Forelimb muscle (tissue), 1 donor: ENCODE measurements at places on chromosomes 12 and 14.
A peak's percentile ranks its signal among the peaks of the same experiment; 100 is the strongest.

DNA sequence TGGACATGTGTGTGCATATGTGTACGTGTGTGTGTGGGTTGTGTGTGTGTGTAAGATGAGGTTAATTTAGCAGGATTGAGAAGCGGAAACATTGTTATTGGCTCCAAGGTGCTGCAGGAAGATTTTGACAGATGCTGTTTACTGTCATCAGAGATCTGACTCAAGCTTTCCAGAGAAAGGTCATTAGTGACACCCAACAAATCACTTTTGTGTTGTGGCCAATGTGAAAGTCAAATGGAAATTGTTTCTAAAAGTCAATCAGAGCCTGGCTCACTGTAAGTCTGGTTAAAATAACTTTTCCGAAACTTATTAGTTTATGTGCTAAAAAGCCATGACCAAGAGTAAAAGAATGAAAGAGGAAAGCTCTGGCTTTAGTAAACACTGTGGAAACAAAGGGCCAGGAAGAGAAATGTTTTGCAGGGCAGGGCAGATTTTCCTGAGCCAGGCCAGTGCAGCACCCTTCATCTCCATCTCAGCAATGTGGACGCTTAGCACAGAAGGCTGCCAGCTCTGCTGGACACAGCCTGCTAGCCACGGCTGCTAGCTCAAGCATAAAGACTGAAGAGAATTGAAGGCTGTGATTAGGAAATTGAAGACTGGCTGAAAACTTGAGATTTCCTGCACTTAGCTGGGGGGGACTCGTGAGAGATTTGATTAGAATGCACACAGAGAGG, 235.8 kb downstream of the NEDD1 start:
- no peak for DNase-seq

- DNase-seq = no peak
These were observed 699 bp upstream of the CD69 start for GRCh38 chr12:9761419-9761781.

DNA sequence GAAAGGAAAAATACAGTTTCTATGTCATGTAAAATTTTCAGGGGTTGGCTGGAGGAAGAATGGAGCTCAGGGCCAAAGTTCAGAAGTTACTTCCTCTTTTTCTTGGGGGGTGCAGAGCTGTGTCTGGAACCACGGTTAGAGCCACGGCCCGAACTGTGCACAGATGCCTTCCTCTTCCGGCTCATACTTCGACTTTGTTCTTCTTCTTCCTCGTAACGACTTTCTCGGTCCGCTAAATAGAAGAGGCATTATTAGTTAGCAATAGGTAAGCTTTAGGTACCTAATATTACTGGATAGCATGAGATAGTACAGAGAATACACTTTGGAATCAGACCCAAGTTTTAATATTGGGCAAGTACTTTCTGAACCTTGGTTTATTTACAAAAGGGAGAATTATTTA, 31.2 kb downstream of the SUPT16H start:
- no peak for DNase-seq

- no peak for DNase-seq
These were observed 58.5 kb downstream of the GPR135 start for GRCh38 chr14:59406454-59407245.

DNA sequence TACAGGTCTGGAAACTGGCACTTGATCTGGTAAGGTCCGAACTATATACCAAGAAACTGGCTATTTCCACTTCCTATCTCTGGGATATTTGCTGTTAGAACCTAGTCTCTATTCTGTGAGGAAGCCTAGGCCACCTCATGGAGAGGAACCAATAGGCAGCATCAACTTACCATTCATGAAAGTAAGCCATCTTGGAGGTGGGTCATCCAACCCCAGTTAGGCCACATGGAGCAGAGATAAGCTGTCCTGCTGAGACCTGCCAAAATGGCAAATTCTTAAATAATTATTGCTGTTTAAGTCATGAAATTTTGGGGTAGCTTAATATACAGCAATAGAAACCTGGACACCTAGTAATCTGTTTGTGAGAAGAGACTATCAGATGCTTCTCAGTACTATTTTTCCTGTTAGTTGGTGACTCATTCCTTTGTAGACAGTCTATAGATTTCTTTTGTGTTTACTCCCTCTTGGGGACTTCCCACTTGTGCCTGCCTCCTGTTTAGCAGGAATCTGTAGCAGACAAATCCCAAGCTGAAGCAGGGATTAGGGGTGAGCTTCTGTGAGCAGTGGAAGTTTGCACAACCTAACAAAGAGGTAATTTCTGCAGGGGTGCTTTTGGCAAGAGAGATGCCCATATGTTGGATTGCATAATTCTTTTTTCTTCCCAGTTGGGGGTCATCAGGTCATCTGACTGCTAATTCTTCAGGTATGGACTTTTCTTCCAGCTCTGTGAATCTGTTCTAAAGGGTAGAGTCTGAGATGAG, 136.8 kb downstream of the IGF1 start:
- DNase-seq = no peak

DNA sequence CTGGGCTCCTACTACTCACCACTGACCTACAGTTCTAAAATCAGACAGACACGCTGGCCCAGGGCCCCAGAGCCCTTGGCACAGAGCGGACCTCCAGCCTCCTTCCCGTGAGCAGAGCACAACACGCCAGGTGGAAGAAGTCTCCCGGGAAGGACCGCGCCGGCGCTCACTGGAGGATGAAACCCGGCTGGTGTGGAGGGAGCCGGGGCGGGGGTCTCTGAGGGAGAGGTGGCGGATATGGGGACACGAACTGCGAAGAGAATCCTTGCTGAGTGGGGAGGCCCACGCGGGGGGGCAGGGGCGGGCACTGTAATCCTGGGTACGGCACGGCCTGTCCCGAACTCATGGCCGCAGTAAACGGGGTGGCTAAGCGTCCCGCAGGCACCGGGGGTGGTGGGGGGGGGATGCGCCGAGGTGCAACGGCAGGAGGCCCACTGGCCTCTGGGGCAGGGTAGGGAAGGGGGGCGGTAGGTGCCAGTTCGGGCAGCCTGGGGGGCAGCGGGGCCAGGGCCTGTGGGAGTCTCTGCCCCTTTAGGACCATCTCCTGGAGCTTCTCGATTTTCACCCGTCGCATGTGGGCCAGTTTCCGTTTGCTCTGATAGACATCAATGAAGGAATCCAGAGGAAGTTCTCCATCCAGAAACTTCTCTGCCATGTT, 28.8 kb downstream of the VPS37B start:
- no peak for DNase-seq

DNA sequence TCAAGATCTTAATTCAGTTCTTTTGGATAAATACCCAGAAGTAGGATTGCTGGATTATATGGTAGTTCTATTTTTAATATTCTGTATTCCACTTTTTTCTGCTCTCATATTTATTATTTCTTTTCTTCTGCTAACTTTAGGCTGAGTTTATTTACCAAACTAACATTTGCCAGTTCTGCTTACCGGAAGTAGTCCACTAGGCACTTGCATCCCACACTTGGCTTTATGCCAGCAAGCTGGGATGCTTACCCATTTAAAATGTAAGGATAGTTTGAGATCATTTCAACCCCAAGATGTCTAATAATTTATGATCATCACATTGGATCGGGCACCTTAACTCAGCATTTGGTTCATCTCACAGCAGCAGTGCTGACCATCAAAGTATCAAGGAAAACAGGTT, 96.8 kb downstream of the PIK3C2G start:
- no peak for DNase-seq

- DNase-seq = no peak
These were observed 25.3 kb downstream of the CCDC63 start for GRCh38 chr12:110872100-110872499.

DNA sequence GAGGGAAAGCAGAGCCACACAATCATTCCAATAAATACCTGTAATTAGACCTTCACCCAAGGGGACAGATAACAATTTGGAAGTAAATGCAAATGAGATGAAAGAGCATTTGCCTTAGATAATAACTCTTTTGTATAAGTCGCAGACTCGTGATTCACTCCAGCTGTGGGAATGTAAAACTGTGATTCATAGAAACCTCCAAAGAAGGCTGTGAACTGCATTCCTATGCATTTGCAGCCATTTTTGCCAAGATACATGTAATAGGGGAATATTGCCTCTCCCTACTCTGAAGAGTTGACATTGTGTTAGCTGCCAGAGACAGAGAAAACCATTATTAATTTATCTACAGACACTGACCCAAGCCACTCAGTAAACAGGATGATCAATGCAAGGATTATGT, 181.9 kb upstream of the ARHGAP5 start:
- DNase-seq = no peak

DNA sequence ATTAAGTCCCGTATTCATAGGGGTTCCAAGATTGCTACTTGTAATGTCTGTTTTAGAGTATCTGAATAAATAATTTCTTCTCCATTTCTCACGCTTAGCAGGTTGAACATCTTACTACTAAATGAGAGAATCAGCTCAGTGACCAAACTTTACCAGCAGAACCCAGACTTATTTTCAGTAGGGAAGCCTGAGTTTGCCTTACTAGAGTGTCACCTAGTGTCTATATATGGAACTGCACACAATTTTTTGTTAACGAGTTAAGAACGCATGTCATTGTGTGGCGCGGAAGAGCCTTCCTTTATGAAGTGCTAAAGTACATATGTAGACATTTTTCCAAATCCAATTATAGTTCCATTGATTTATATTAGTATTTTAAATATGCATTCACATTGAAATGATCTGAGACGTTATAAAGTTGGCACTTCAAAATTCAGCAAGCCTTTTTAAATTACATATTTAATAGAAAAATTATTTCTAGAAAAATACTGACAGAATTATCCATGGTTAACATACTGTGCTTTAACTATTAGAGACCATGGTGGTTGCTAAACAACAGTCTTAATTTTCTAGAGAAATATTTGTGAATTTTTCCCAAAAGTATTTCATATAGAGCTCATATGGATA, 88.3 kb downstream of the RPS29 start:
- DNase-seq = peak; percentile 44

DNA sequence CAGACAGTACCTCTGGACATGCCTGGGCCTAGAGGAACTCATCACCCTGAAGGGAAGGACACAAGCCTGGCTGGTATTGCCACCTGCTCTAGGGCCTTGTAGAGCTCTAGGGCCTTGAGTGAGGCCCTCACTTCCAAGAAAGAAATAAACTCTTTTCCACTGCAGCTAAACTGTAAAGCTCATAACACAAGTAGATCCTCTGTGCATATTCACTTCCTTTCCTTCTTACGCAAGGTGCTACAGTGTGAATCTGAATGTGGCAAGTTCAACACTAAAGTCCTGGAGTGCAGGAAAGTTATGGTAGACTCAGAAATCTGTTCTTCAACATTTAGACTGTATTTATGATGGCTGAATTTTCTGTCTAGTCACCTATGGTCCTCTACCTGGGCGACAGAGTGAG, 14.5 kb downstream of the RNASE3 start:
- DNase-seq = no peak

- no peak for DNase-seq
These were observed 36.0 kb downstream of the SCARB1 start for GRCh38 chr12:124827588-124828184.

- DNase-seq = no peak
These were observed 96.1 kb downstream of the ZFC3H1 start for GRCh38 chr12:71567537-71567936.

DNA sequence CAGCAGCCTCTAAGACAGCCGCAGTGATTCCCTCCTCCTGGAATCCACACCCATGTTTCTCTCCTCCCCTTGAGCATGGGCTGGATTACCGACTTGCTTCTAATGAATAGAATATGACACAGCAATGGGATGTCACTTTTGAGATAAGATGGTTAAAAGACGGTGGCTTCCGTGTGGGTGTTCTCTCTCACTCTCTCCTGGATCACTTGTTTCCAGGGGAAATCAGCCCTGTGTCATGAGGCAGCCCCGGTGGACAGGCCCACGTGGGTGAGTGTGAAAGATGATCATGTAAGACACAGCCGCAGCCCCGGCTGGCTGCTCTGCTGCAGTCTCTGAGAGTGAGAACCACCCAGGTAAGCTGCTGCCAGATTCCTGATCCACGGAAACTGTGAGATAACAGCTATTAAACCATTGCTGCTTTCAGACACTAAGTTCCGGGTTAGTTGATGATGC, 10.7 kb downstream of the MOAP1 start:
- no peak for DNase-seq

- DNase-seq = no peak
These were observed 117.1 kb downstream of the DPF3 start for GRCh38 chr14:72776701-72777261.

DNA sequence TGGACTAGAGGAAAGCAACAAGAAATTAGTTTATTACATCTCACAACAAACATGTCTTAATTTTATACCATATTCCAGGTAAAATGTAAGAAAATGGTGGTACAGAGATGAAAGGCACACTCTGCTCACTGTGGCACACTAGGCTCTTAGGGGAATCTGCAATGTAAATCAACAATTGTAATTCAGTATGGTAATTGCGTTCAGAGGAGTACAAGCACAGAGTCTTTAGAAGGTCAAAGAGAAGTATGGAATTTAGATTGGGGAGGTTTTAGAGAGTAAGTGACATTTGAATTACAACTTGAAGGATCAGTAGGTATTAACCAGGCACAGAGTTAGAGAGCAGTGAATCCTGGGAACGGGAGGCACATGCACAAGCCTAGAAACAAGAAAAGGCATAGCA, 694.0 kb upstream of the USP15 start:
- no peak for DNase-seq

DNA sequence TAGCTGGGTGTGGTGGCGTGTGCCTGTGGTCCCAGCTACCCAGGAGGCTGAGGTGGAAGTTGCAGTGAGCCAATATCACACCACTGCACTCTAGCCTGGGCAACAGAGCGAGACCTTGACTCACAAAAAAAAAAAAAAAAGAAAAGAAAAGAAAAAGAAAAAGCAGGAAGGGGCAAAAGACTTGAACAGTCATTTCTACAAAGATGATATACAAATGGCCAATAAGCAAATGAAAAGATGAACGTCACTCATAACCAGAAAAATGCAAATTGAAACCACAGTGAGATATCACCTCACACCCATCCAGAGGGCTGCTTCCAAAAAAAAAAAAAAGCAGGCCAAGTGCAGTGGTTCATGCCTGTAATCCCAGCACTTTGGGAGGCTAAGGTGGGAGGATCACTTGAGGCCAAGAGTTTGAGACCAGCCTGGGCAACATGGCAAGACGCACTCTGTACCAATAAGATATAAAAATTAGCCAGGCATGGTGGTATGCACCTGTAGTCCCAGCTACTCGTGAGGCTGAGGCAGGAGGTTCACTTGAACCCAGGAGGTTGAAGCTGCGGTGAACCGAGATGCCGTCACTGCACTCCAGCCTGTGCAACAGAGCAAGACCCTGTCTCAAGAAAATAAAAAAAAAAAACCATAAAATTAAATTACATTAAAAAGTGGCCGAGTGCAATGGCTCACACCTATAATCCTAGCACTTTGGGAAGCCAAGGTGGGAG, 20.5 kb downstream of the UBC start:
- no peak for DNase-seq

- no peak for DNase-seq
These were observed 16.1 kb upstream of the PLA2G1B start for GRCh38 chr12:120343692-120344091.

DNA sequence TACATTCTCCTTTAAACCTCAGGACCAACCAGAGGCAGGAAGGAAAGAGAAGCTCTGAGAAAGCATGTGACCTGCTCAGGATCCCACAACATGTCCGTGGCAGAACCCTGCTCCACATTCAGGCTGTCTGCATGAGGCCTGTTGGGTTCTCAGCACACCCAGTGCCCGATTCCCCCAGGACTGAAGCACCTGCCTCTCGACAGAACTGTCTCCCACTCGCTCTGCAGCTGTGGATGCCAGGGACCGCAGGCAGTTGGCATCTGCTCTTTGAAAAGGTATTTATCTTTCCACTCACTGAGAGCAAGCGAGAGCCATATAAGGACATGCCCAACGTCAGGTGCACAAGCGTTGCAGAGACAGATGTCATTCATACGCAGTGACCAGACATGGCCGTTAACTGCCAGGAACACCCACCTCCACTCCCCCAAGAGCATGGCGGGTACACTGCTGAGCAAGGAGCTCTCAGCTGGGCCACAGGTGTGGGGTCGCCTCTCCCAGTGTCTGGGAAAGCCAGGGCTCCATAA, 18.9 kb downstream of the PITPNM2 start:
- no peak for DNase-seq
